ENCODE measurements at places on chromosomes 5 and 9.

GRCh38 chr5:16617274-16617968 is 624 bp upstream of the RETREG1 start:
- DNase-seq: no peak

DNA sequence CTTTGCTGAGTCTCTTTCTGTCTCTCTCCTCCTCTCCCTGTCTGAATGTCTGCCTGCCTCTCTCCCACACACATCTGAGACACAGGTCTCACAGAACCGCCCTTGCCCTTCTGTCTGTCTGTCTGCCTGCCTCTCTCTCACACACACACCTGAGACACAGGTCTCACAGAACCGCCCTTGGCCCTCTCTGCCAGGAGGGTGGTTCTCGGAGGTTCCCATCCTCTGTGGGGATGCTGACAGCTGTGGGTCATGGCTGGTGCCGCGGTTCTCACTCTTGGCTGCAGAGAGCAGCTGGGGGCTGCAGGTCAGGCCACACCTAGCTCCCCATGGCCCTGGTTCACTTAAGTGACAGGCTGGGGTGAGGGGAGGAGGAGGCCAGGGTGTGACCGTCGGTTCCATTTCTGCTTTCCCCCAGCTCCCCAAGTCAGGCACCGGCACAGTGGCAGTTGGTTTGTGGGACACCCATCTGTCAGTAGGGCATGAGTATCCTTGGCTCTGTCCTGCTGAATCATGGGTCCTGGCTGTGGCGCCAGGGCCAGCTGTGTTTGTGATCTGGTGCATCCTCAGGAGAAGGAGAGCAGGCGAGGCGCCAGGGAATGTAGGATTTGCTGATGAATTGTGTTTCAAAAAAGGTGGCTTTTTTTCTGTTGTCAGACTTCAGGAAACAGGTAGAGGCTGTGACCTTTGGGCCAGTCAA is 42.3 kb upstream of the CLPTM1L start:
- DNase-seq: no peak

GRCh38 chr9:68627594-68627993 is 77.4 kb upstream of the PIP5K1B start:
- DNase-seq: no peak

- DNase-seq: no peak
Observed at GRCh38 chr9:124259158-124259808, 1.5 kb downstream of the NEK6 start.

GRCh38 chr9:104895572-104895971 is 32.4 kb downstream of the ABCA1 start:
- no peak for DNase-seq

- DNase-seq: no peak
Observed at GRCh38 chr9:106032978-106033377, 338.6 kb downstream of the TMEM38B start.

- DNase-seq: no peak
Observed at GRCh38 chr5:180682560-180682959, 33.2 kb upstream of the FLT4 start.

DNA sequence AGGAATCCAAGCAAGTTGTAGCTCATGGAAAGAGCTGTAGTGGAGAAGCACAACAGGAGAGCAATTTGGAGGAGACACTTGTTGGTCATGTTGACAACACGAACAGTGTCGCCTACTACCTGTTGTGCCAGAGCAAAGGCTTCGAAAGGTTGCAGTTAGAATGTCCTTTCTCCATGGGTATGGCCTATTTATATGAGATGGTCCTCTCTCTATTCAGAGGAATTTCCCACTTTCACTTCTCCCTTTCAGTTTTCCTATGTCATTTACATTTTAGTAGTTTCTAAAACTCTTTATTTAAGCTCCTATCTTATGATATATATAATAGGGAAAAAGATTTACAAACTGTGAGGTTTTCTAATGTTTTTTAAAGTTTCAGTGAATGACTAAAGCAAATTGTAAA is at the start of gene IFNB1:
Gene IFNB1, minus strand, starts transcription at position 162 of the 400 bp plus-strand sequence. Its CDS starts 73 bp downstream, at position 89.
- no peak for DNase-seq

Measured in D721Med (cell line).